G401 (cell line): ENCODE measurements at places on chromosomes 3 and 15.
A peak's percentile ranks its signal among the peaks of the same experiment; 100 is the strongest.

- no peak for DNase-seq
These were observed 1.4 kb upstream of the BHLHE40 start for GRCh38 chr3:4977853-4978203.

DNA sequence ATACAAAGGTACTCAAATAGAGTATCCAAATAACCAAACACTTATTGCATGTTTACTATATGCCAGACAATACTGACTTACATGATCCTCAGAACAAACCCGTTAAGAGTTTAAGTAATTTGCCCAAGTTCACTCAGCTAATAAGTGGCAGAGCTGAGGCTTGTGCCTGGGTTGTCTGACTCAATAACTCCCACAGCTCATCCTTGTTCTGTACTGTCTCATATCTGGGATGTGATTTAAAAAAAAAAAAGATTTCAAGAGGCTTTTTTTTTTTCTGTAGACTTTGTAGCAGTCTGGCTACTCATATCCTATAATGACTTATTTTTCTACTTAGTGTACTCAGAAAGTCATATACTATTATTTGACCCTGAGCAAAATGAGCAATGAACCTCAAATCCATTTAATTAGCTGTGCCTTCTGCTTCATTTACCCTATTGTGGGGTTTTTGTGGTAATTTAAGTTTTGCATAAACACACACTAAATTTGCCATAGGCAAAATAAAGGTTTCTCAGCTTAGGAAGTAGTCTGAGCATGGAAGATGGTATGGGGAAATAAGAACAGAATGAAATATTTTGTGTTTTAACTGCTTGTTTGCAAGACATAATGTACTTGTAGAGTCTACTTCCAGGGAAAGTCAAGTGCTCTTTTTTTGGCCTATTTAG is 3.1 kb downstream of the NSUN3 start:
- no peak for DNase-seq

GRCh38 chr15:90212221-90213098 is 11.3 kb downstream of the SEMA4B start:
- DNase-seq: peak; percentile 34

- no peak for DNase-seq
These were observed 44.0 kb downstream of the OTOL1 start for GRCh38 chr3:161540594-161540993.

DNA sequence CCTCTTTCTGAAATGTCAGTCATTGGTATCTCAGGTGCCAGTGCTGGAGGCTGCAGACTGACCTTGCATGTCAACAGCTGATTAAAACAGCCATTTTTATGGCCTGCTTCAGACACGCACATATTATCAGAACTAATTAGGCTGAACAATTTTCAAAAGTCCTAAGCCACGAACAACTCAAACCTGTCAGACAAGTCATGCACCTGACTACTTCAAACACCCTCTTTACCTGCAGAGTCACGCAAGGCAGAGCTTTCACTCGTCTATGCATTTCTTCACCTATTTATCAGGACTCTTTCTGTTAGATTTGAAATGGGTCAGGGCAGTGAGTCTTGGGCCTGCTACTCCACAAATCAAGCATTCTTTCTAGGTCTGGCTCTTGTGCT is 26.7 kb downstream of the CLK3 start:
- no peak for DNase-seq

DNA sequence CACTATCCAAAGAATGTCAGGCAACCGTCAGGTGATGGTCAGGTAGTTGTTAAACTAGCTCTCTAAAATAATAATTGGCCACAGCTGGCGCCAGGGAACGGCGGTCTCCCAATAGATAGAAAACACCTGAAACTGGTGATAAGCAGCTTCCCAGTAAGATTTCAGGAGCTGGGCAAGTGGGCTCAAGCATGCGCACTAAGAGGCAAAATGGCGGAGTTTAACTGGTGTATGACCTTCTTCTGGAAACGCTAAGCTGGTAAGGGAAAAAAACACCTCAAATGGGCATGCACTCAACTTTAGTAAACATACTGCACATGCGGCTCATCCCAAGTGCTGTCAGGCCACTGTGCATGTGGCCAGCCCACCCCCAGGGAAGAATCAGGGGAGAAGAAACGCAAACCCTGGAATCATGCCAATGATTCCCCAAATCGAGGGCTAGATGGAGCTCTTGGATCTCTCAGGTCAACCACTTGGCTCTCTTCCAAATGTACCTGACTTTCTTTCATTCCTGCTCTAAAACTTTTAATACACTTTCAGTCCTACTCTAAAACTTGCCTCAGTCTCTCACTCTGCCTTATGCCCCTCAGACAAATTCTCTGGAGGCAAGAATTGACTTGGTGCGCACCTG is 195.0 kb downstream of the ZNF621 start:
- peak; percentile 68 for DNase-seq

- DNase-seq: peak; percentile 24
These were observed 34.9 kb downstream of the PRKCD start for GRCh38 chr3:53195602-53196574.

- DNase-seq: peak; percentile 23
These were observed 180.3 kb upstream of the TSC22D2 start for GRCh38 chr3:150227839-150228238.

- DNase-seq: no peak
These were observed 108.8 kb upstream of the MME start for GRCh38 chr3:154971341-154971740.

DNA sequence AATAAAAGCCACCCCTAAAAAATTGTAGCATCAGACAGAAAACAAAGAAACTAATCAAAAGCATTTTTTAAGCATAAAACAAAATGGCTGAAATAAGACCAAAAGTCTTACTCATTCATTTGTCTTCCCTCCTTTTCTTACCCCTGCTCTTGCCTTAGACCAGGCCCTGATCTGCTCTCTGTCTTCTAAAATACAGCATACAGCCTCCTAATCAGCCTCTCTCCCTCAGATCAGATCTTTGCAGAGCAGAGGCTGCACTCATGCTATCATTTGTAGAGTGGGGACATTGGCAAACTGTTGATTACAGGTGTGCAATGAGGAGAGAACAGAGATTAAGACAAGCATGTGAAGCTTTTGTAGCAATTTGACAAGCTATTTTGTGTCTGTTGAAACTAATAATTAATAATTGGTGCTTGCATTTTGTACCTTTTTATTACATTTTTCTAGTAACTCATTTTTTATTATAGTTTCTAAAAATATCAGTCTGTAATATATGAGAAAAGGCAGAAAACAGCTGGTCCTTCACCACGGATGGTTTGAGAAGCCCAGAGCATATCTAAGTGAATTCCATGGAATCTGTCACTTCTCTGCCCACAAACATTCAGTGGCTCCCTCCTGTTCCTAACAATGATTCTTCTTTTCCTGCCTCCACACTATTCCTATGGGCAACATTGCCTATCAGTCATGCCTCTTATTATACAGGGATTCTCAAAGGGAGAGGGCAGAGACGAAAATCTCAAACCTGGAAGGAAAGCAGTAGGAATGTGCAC is 286.2 kb upstream of the STT3B start:
- no peak for DNase-seq

- peak; percentile 32 for DNase-seq
These were observed 34.4 kb downstream of the RAF1 start for GRCh38 chr3:12629560-12629959.

DNA sequence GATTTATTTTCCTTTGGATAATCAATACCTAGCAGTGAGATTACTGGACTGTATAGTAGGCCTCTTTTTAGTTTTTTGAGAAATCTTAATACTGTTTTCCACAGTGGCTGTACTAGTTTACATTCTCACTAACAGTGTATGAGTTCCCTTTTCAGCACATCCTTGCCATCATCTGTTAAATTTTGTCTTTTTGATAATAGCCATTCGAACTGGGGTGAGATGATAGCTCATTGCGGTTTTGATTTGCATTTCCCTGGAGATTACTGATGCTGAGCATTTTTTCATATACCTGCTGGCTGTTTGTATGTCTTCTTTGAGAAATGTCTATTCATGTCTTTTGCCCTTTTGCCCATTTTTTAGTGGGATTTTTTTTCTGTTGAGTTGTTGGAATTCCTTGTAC is 210.8 kb downstream of the CGGBP1 start:
- DNase-seq: no peak

- DNase-seq: no peak
These were observed 53.3 kb downstream of the RARB start for GRCh38 chr3:25481386-25481785.

GRCh38 chr3:20316238-20316637 is 130.2 kb upstream of the SGO1 start:
- DNase-seq: peak; percentile 63

GRCh38 chr15:25339431-25339830 is 99.4 kb downstream of the UBE3A start:
- no peak for DNase-seq

GRCh38 chr15:73990250-73991005 is 1.7 kb downstream of the STOML1 start:
- DNase-seq: no peak

- no peak for DNase-seq
These were observed 72.6 kb downstream of the FOXB1 start for GRCh38 chr15:60076582-60077276.

GRCh38 chr15:90184119-90184785 is 16.9 kb upstream of the SEMA4B start:
- peak; percentile 86 for DNase-seq

DNA sequence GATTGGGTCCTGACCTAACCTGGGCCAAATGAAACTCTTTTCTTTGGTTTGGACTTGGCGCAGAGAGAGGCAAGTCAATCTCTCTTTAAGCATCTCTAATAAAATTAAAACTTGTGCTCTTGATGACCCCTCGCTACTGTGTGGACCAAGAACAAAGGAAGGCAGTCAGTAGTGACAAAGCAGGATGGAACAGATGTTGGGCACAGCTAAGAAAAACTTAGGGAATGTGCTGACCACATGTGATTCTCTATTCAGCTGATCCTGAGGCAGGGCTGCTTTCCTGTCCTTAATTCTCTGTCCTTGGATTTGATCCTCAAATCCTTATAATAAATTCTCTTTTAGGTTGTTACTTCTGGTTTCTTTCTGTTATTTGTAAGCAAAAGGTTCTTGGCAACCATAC is 259.9 kb downstream of the ZIC1 start:
- no peak for DNase-seq

- DNase-seq: peak; percentile 79
These were observed 253.3 kb downstream of the TJP1 start for GRCh38 chr15:29568840-29569532.

- DNase-seq: no peak
These were observed 8.8 kb downstream of the RPL39L start for GRCh38 chr3:187130346-187131066.

DNA sequence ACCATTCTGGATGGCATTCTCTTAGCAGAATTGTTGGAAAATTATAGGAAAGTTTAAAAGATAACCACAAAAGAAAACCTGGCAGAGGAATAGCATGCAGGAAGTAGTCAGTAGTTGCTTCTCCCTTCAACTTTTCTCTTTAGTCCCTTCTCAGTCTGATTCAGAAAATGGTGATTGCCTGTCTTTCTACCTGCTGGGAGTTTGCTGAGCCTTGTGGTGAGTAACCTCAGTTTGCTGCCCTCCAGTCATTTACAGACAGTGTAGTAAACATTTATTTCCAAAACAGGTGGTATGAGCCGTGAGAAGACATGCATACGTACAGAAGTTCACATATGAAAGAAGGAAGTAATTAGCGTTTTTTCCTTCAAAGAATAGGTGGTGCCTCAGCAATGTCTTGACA is 224.7 kb upstream of the POU1F1 start:
- DNase-seq: no peak

DNA sequence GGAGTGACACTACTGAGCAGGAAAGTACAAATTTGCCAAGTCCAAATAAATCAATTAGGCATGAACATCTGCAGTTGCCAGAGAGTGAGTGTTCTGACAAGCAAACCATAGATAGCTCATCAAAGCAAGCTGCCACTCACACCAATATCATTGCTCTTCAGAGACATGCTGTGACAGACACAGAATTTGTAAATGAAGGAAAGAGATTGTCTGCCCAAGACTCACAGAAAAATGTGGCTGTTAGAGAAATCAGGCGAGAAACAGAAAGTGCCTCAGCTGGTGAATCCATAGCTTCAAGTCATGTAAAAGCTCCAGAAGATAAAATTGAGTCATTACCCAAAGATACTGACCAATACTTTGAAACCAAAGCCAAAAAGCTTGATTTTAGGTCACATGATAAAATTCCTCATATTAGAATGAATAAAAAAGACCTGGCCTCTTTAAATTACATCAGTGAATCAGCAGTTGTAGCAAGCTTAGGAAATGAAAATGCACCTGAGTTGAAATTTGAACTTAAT is 50.8 kb downstream of the CRYBG3 start:
- DNase-seq: no peak

DNA sequence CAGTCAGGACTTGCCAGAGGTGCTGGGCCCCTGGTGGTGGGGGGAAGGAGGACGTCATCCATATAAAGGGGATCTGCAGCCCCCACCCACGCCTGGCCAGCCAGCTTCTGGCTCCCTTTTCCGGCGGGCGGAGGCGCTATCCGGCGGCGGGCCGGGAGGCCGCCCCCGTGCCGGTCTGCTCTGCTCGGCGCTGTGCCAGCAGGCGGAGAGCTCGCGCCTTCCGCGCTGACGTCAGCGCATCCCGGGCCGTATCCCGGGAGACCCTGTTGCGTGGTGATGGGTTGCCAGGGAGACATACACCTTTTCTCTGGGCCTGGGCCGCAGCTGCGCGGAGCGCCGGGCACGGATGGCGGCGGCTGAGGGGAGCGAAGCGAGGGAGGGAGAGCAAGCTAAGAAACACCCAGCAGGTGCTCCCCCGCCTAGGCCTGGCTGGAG is 1.1 kb downstream of the FAM131A start:
- peak; percentile 87 for DNase-seq

- DNase-seq: peak; percentile 43
These were observed 1114.3 kb downstream of the IGSF11 start for GRCh38 chr3:117920253-117920898.

GRCh38 chr3:57793737-57794187 is 37.7 kb downstream of the SLMAP start:
- no peak for DNase-seq

- DNase-seq: no peak
These were observed 215.3 kb upstream of the THRB start for GRCh38 chr3:24709956-24710355.

GRCh38 chr3:58092521-58092920 is 84.3 kb downstream of the FLNB start:
- no peak for DNase-seq

GRCh38 chr3:52819936-52820335 is 10.5 kb downstream of the ITIH4 start:
- DNase-seq: no peak

DNA sequence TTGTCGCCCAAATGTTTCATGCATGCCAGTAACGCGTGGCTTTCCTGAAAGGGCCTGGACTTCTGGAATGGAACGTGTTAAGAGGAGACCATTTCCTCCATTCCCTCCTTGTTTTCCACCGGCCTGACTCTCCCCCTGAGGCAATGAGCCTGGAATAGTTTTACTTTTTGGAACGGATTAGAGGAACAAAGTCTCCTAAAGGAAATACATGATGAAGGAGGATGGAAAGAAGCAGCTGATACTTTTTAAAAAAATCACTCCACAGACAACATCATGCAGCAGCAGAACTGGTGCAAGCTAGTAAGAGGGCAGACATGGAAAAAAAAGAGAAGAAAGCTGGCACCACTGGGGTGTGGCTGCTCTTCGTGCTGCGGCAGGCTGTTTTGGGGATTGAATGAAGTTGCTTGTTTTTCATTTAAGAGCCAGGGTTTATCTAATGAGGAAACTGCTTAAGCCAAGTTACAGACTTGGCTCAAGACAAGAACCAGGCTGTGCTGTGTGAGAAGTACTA is 3.6 kb upstream of the KBTBD12 start:
- no peak for DNase-seq
